ENCODE measurements at places on chromosomes 16 and 17.

DNA sequence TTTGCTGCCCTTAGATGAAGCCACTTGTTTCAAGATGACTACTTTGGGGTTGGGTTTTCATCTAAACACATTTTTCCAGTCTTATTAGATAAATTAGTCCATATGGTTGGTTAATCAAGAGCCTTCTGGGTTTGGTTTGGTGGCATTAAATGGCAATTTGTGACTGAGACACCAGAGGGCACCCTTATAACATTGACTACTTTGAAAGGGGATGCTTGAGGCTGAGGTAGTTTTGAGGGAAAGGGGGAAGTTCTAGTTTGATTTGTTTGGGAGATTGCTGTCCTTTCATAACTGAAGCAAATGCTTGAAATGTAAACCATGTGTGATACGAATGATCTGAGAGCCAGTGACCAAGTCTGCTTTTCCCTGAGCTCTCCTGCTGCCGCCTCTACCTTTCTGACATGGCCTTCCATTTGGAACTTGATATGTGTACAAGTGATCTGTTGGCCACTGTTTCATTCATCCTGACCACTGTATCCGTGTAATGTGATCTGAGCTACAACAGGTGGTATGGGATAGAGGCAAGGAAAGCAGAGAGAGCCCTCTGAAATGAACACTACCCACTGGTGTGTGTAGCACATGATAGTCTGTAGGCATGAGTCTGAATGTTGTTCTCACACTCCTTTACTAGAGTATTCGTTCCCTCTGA lies 5.8 kb upstream of the RARA start:
- DNase-seq = peak; percentile 80

- DNase-seq = no peak
These were observed 2.0 kb downstream of the CD300LB start for GRCh38 chr17:74529243-74529642.

- DNase-seq = no peak
These were observed 755 bp downstream of the RPL3L start for GRCh38 chr16:1953734-1954133.

GRCh38 chr16:23318639-23319038 lies 16.5 kb downstream of the SCNN1B start:
- DNase-seq = no peak

GRCh38 chr16:83854420-83854819 lies 44.5 kb upstream of the MLYCD start:
- DNase-seq = no peak

DNA sequence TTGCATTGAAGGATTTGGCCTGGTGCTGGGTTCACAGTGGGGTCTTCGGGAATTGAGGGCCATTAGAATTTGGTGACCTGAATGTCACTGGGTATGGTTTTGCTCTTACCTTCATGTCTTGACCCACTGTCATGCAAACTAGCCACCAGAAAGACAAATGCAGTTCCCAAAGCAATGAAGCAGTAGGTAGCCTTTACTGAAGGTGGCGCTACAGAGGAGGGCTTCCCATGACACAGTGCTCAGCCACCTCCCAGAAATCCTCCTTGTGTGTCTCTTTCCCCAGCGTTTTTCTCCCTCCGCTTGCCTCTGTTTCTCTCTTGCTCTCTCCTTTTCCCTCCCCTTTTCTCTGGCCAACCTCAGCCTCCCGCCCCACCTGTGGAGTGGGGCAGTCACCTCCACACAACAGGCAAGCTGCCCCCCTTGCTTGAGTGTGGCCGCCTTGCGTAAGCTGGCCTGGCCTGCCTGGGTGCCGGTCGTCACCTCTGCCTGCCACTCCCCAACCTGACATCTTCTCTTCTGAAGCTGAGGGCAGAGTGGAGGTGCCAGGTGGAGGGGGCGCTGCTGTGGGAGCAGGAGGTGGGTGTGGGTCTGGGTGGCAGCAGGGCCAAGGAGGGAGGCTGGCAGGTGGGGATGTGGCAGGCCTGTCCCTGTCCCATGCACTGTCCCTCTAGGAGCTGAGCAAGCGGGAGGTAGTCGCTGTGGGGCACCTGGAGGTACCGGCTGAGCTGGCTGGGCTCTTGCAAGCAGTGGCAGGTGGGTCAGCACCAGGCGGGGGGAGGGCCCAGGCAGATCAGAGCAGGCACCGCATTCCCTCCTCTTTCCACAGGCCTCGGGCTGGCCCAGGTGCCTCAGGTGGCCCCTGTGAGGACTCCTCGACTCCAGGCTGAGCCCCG lies 34.7 kb downstream of the MYO15A start:
- no peak for DNase-seq

All from CD4-positive, alpha-beta T cell treated with Interleukin-1 beta for 1 hour (primary cell).